ENCODE measurements at places on chromosomes 3 and 15.

DNA sequence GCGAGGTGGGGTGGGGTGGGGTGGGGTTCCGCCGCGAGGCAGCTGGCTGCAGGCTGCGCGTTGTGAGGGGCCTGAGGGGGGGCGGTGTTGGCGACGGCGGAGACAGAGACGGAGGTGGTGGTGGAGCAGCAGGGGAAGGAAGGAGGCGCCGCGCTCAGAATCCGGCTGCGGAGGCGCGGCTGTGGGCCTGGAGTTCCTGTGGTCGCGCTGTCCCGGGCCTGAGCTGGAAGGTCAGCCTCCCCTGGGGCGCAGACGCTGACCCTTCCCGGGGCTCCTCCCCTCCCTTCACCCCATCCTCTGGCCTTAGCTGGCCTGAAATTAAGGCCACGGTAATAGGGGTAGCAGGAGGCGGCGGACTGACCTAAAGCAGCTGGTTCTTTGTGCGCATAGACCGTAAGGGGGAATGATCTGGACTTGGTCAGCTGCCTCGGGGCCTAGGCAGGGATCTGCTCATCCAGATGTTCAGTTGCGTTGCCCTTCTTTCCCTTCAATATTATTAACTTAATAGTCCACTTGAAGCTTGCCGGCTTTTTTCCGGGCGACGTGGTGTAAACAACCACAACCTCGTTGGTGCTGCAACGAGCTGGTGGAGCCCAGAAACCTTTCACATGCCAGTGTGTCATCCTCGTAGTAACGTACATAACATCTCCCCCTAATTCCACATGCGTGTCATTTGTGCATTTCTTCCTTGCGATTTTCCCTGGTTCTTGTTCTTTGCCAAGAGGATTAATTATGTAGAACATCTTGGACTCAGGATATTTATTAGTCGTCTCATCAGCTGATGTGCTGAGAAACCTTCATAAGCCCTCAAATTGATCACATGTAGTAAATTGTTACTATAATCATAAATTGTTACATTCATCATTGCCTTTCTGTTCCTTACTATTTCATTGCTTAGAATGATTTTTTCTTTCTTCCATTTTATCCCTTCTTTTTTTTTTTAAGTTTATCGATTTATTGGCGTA, 626 bp downstream of the SEC62 start:
- no peak for DNase-seq

GRCh38 chr15:50906954-50907600, 1.4 kb upstream of the AP4E1 start:
- DNase-seq = no peak

GRCh38 chr15:59294574-59295260, 78.0 kb downstream of the MYO1E start:
- no peak for DNase-seq

DNA sequence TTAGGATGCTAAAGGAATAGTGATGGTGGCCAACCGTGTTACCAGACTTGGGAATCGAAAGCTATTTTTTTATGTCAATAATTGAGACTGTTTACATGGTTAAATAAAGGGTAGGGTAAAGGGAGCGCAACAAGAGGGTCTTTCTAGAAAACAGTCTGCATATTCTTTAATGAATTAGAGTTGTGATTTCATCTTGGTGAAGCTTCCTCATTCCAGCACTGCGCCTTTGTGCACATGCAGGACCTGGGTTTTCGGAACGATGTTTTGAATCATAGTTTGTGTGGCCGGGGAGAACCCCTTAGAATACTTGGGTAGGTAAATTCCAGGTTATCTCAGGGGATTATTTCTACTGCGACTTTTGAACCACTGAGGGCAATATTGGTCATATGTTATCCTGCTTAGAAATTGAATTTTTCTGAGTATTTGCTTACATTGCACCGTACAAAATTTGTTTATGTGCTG, 1.3 kb downstream of the PIK3CA start:
- no peak for DNase-seq

DNA sequence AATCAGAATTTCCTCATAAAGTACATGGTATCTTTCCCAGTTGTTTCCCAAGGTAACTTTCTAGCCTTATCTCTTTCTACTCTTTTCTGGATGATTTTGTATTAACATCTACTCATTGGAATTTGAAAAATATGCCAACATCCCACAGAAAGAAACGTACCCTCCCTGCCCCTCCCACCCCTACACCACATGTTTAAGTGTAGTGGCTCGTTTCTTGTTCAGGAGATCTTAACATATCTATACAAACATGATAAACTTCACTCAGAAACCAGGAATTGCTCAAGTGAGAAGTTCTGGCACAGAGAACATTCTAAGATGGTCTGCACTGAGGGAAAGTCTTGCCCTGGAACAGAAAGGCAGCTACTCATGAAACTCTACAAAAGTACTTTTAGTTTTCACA, 404.7 kb downstream of the SOX2 start:
- DNase-seq = no peak

DNA sequence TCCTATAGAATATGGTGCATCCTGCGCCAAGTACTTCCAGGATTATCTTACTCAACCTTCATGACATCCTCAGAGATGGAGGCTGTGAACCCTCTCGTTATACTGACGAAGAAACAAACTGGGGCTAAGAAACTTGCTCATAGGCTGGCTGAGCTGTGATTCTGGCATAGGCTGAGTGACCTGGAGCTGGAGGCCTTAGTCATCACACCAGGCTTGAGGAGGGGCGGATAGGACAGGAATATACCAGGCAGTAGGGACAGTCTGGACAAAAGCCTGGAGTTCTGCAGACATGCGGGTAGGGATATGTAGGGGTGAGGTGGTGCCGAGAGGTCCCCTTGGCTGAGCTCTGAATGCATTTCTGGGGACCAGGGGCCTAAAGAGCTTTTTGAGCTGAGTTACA, 18.1 kb downstream of the HEMK1 start:
- DNase-seq = no peak

GRCh38 chr15:89679212-89679611, at the start of gene PLIN1:
PLIN1 (minus strand) TSS chr15:89679367; CDS start chr15:89677489, 1,878 bp downstream.
- DNase-seq = no peak

GRCh38 chr3:116815831-116816588, 106.4 kb downstream of the TUSC7 start:
- no peak for DNase-seq

- no peak for DNase-seq
Measured at GRCh38 chr3:128271536-128272332, 118.5 kb downstream of the EEFSEC start.

DNA sequence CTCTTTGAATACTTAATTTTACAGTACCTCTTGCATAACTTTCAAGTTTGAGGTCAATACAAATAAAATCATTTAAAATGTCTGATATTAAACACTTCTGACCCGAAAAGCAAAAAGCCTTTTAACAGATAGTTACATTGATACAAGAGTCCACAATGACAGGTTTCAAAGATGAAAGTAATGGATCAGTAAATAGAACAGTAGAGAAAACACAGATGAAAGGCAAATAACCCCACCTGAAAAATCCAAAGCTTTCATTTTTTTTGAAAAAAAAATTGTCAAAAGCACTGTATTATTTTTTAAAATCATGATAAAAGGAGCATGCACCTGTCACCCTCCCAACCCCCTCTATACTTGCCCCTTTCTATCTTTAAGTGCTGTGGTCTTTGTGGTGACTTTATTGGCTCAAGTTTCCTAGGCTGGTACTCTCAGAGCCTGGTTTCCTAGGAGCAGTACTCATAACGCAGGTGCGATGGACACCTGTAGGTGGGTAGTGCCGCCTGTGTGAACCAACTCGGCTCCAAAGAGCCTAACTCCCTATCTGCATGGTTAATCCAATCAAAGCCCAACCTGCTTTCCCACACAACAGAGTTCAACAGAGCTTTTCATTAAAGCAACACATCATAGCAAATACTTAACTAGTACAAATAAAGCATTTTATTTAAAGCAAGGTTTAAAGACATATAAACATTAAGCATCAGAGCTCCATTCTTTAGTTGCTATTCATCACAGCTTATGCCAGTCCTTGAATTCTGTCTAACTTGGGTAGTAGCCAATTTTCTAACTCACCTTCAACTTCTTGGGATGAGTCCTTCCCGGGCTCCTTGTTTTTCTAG, 32.2 kb downstream of the LIPC start:
- no peak for DNase-seq

- no peak for DNase-seq
Measured at GRCh38 chr3:49158103-49158709, 7.9 kb downstream of the CCDC71 start.

DNA sequence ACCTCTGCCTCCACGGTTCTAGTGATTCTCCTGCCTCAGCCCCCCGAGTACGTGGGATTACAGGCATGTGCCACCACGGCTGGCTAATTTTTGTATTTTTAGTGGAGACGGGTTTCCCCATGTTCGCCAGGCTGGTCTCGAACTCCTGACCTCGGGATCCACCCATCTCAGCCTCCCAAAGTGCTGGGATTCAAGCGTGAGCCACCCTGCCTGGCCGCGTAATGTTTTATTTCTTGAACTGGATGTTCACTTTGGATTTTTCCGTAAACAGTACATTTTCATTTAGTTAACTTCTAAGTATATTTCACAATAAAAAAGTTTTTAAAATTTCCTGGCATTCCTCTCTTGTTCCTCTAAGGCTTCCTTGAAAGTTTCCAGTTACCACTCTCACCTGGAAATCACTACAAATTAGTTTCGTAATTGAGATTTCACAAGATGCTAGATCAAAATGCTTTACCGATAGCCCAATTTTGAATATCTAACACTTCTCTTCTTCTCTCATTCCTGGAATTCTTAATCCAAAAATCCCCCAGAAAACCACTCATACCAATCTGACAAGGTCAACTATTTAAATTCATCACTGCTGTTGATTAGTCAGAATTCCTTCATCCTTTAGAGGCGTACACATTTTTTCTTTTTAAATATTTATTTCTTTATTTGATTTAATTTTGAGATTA, 44.7 kb upstream of the INO80 start:
- no peak for DNase-seq

- no peak for DNase-seq
Measured at GRCh38 chr3:151925876-151926275, 52.4 kb downstream of the SUCNR1 start.

DNA sequence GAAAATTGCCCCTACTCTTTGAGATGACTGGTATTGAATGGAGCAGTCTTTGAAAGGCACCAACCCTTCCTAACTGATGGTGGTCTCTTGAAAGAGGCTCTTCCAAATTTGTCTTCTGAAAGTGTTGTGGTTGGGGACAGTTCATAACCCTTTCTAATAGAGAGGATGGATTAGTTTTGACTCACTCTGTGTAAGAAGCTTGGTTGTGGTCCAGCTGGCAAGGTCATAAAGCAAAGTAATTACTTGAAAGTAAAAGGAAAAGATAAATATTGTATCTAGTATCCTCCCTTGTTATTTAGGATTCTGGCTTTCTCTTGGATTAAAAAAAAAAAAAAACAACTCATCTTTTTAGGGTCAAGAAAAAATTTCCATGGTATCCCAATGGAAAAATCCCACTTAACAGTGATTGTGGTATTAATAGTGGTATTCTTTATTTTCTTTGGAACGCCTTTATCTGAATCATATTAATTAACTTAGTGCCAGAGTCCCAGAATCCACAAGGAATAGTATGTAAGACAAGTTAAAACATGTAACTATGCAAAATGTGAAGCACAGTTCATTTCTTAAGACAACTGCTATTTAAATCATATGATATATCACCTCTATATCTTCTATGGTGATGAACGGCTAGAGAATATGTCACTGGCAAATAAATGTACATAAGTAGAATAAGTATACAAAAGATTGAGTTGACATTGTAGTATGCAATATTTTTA, 469.3 kb upstream of the CDIN1 start:
- DNase-seq = no peak

DNA sequence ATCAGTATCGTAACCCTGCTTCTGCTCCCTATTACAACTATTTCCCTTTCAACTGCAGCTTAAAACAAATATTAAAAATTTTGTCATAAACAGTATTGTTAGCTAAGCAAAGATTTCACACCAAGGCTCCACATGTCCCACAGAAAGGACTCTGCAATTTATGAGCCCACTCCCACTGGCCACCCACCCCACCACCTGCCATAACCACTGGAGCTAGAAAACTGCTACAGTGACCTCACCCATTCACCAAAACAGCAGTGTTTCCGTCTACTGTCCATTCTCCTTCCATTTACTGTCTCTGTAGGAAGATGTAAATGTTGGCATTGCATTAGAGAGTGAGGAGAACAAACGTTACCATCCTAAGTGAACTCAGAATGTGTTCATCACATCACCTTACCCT, 150.9 kb downstream of the IMPG2 start:
- no peak for DNase-seq
